ENCODE measurements at places on chromosomes 13 and 19.

DNA sequence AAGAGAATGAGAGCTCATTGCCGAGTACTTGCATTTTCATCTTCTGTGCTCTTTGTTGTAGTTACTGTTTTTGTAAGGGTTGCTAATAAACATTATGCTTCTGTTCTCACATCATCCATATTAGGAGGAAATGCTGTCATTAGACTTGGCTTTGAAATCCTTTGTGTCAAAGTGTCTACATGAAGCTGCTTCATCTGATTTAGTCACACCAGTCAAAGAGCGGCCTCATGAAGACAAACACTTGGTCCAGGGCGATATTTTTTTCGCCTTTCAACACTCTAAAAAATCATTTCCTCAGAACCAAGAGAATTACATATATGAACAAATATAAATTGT, 105.0 kb downstream of the SPRY2 start:
- DNase-seq, result no peak

GRCh38 chr13:77528834-77529500, 6.5 kb upstream of the SCEL start:
- no peak for DNase-seq

DNA sequence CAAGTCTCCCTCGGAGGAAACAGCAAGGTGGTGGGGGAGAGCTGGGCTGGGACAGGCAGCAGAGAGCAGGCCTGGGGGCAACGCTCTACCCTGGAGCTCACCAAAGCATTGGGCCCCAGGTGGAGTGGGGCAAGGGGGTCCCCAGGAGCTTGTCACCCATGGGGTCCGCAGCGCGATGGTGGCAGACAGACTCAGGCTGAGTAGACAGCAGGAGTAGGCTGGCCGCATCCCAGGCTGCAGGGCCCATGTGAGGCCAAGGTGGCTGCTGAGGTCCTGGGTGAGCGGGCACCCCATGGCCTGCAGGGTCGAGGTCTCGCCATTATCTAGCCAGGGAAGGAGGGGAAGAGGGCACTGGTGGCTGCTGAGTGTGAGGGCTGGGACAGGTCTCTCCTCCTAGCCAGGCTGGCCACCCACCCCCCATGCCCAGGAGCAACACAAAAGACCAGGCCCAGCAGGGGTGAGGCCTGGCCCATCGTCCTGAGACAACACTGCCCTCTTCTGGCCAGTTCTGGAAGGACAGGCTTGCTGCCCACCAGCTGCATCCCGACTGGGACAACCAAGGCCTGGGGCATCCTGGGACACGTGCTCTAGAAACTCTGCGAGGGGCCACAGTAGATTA, 33.1 kb downstream of the CEBPG start:
- peak; percentile 80 for DNase-seq

GRCh38 chr13:98176777-98177608, at the start of gene RNF113B:
TSS of gene RNF113B (minus strand) at chr13:98177269. CDS start at chr13:98177236, 33 bp downstream.
- no peak for DNase-seq

- no peak for DNase-seq
These were observed 2.9 kb upstream of the PPP1R37 start for GRCh38 chr19:45090034-45090433.

GRCh38 chr13:21929400-21929799, 258.5 kb downstream of the FGF9 start:
- DNase-seq, result no peak

DNA sequence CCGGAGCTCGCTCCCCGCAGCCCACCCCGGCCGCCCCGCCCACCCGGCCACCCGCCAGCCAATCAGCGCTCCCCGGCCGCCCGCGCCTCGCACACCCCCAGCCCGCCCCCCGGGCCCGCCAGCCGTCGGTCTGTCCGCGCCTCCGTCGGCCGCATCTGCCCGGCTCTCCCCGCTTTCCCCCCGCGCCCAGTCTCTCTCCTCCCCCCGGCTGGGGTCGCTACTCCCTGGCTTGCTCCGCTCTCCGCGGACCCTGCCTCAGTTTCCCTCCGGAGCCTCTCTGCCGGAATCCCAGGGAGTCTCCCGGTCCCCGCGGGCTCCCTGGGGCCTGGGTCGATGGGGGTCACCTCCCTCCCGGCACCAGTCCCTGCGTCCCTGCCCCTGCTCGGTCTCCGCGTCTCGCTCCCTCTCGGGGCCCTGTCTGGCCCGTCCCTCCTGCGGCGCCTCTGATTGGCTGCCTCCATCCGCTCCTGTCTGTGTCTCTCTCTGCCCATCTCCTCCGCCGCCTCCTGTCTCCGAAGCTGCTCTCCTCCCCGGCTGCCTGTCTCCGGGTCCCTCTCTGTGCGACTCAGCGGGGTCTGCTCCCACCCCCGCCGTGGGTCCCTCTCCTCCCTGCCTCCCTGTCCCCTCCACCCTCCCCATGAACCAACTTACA, 484 bp downstream of the IL11 start:
- peak; percentile 30 for DNase-seq

DNA sequence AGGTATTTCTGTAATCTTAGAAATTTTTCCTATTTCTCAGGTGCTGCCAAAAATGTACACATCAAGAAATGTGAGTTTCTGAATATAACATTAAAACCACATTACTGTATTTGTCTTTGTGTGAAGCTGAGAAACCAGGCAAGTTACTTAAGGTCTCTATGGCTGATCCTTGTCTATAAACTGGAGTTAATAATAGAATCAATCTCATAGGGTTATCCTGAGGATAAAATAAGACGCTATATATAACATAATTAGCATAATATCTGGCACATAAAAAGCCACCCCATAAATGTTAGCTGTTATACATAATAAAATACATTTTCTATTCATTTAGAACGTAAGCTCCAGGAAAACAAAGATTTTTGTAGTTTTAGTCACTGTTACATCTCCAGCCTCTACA, 6.1 kb downstream of the RNF6 start:
- no peak for DNase-seq

DNA sequence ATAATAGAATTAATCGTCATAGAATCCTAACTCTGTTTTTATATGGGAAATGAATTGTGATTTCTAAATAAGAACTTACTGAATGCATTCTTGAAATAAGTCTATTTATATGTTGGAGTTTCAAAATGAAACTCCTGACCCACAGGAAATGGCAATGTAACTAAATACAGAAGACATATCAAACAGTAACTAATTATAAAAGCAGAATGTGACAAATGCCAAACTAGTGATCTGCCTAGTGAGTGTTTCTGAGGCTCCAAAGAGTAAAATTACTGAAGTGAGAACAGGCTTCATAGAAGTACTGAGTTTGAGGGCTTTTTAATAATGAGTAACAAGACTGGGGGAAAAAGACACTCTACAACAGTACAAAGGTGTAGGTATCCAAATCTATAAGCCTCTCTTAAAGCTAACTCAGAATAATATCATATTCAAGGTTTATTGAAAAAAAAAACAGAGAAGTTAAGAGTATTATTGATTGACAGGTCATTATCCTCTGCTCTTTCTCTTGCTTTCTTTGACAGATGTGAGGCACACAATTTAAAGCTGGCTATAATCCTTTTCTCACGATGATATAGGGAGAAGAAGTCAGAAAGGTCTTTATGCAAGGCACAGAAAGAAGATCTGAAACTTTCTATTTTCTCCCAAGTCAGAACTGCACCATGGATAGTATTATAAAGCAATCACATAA, 17.4 kb upstream of the ATXN8OS start:
- DNase-seq, result no peak

DNA sequence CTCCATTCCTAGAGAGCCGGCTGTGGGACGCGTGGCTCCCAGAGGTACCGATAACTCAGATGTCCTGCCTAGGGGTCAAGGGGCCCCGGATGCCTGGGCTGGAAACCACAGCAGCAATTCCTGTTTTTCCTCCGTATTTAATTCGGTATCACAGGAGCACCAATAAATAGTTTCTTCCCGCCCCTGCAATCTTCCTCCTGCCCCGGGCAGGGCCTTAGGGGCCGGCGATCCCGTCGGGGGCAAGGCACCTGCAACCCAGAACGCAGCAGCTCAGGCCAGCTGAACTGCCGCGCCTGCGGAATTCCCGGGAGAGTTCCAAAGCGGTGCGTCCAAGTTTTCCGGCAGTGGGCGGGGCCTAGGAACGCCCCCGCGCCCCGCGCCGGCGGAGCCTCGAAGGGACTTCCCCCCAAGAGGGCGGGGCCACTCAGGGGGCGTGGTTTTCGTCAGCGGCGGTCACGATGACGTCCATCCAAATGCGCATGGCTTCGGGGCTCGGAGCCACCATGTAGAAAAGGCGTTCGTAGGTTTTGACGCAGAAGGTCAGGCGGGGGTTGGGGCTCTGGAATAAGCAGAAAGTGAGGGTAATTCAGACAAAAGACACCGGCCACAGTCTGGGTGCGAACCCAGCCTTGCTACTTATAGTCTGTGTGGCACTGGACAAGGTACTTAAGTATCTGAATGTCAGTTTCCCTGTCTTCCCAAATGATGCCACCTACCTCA, 9.7 kb upstream of the LYPD3 start:
- DNase-seq, result peak; percentile 93

GRCh38 chr19:38252941-38253691, 3.1 kb downstream of the PPP1R14A start:
- DNase-seq, result no peak

DNA sequence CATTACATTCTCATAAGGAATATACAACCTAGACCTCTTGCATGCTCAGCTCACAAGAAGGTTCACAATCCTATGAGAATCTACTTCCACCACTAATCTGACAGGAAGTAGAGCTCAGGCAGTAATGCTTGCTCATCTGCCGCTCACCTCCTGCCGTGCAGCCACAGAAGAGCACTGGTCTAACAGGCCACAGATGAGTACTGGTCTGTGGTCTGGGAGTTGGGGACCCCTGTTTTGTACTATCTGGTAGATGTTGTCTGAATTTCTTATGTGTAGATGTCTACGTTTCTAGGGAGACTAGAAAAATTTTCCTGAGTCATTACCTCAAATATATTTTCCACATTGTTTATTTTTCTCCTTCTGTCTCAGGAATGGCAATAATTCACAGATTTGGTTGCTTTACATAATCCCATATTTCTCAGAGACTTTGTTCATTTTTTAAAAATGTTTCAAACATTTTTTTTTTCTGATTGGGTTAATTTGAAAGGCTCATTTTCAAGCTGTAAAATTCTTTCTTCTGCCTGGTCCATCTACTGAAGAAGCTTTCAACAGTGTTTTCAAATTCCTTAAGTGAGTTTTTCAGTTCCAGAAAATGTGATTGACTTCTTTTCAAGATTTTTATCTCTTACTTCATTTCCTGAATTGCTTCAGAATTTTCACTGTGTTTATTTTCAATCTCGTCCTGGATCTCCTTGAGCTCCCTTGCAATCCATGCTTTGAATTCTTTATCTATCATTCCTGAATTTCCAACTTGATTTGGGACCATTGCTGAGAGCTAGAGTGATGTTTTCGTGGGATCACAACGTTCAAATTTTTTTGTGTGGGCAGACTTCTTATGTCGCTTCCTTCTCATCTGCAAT, 1322.2 kb downstream of the PCDH9 start:
- no peak for DNase-seq

DNA sequence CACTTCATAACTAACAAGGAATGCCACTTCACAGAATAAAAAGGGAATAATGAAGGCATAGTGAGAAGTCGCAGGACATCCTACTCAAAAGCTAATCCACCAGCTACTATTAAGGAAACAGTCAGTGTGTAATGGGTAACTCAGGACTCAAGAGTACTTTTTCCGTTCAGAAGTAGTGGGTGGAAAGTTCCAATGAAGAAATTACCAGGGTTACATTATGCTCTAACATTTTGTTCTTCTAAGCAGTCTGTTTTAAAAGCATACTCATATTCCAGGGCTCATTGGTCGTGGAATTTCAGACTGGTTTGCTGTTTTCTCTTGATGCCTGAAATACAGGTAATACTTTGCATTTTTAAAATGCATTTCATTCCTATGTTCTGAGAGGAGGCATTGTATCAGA, 222.4 kb upstream of the IRS2 start:
- no peak for DNase-seq

DNA sequence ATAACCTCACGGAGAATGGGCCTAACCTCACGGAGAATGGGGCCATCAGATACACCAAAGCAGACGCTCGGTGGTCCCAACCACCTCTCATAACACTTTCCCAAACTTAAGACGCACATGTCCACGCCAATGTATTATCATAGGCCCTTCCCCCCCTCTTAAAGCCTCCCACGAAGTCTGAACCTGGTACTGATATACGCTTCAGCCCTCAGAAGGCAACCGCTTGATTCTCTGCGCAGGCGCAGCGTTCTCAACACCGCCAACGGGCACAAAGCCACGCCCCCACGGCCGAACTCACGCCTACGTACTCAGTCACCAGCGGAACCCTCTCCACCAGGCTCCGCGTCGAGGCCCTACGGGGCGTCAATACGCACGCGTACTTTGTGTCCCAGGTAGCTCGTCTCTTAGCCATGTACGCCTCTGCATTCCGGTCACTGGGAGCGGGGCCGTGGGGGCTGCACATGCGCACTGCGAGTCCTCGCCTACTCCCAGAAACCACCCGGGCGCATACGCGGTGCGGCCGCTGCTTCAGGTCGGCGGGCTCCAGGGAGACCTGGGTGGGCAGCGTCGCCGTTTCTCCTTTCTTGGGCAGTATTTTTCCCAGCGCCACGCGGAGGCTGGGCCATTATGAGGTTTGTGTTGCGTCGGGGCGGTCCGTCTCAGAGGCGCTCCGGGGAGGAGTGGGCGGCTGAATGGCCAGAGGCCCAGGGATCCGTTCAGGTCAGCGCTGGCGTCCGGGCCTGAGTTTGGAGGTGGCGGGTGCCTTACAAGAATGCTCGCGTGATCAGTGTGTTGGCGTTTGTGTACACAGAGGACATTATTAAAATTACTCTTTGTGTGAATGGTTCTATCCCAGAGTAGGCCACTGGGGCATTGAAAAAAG, 25.3 kb downstream of the ZNF582 start:
- DNase-seq, result peak; percentile 67

DNA sequence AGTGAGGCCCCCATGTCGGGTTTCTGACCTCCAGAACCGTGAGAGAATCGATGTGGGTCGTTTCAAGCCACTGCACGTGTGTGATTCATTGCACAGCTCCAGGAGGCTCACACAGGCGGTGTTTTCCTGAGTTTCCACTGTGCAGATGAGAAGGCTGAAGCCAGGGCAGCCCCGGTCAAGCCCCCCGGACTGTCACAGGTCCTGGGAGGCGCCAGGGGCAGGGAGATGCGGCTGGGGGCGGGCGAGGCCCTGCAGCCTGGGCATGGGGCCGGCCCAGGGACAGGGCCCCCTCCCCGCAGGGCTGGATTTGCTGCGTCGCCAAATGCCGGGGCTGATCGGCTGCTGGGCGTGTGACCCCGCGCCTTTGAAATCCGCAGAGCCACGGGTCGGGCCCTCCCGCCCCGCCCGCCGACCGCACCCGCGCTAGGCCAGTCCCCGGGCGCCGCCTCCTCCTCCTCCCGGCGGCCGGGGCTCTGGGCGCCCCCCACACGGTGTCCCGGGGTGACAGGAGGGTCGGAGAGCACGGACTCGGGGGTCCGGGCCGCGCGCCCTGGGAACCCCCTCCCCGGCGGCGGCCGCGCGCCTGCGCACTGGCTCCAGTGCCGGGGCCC, 9.9 kb upstream of the MKNK2 start:
- peak; percentile 51 for DNase-seq

GRCh38 chr19:616747-617526, 16.4 kb downstream of the POLRMT start:
- DNase-seq, result no peak
